ENCODE measurements at places on chromosomes 5 and 9.

GRCh38 chr9:122806661-122807060 is 6.7 kb downstream of the OR1K1 start:
- DNase-seq: no peak

DNA sequence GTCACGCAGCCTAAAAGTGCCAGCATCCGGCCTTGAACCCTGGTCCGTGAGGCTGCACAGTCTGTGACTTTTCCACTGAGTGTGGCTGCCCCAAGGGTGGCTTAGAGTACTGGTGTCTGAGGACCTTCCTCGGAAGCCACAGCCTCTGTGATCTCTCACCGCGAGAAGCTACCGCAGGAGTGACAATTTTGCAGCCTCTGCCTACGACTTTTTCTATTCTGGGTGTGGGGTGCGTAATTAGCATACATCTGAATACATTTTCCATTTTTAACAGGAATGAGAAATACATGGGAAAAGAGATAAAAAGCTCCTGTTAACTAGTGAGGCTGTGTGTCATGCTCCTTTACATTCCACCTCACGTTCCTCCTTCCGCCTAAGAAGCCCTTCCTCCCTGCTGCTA is 48.3 kb upstream of the HRH2 start:
- DNase-seq: no peak

GRCh38 chr9:109421026-109421970 is 76.8 kb downstream of the PTPN3 start:
- no peak for DNase-seq

GRCh38 chr5:14373685-14374084 is 207.9 kb upstream of the OTULINL start:
- no peak for DNase-seq

GRCh38 chr5:94746731-94747124 is 128.3 kb downstream of the SLF1 start:
- no peak for DNase-seq

DNA sequence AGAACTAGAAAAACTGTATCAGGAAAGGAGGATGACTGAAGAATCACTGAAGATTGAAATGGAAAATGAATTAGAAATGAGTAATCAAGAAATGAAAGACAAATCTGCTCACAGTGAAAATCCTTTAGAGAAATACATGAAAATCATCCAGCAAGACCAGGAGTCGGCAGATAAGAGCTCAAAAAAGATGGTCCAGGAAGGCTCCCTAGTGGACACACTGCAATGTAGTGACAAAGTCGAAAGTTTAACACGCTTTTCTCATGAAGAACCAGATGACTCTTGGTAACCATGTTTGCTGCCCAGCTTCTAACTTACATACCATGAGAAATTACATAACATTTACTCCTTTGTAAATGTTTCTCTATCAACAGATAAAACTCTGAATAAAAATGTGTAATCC is 37.1 kb downstream of the CPLANE1 start:
- no peak for DNase-seq

DNA sequence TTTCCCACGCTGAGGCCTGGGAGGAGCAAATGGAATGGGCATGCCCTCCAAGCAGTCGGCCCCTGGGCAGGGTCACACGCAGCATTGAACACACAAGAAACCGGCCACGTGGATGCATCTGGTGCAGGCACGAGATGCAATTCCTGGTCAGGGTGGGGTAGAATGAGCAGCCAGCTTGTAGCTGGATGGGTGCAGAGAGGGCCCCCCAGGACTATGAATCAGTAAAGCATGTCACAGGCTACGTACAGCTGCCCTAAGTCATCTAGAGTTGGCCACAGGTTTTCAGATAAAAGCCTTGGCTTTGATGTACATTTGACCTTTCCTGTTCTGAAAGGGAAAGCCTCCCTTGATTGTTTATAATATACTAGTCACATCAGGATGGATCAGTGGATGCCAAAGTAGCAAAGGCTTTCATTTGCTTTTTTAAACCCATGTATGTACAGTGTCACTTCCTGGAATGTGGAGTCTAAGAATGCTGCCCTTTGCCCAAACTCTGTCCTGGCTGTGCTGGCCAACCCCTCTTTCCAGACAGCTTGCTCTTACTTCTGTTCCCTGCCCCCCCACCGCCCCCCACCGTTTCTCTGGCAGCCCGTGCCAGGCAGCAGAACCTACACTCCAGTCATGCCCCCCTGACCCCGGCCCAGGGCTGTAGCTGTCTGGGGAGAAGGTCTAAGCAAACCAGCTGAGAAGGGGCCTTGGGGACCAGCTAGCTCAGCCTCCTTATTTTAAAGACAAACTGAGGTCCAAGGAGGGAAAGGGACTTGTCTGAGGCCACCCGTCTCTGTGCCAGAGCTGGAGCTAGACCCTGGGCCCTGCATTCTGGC is 169.2 kb downstream of the HSPA4 start:
- no peak for DNase-seq

GRCh38 chr5:78647351-78647818 is 1.2 kb downstream of the LHFPL2 start:
- no peak for DNase-seq

DNA sequence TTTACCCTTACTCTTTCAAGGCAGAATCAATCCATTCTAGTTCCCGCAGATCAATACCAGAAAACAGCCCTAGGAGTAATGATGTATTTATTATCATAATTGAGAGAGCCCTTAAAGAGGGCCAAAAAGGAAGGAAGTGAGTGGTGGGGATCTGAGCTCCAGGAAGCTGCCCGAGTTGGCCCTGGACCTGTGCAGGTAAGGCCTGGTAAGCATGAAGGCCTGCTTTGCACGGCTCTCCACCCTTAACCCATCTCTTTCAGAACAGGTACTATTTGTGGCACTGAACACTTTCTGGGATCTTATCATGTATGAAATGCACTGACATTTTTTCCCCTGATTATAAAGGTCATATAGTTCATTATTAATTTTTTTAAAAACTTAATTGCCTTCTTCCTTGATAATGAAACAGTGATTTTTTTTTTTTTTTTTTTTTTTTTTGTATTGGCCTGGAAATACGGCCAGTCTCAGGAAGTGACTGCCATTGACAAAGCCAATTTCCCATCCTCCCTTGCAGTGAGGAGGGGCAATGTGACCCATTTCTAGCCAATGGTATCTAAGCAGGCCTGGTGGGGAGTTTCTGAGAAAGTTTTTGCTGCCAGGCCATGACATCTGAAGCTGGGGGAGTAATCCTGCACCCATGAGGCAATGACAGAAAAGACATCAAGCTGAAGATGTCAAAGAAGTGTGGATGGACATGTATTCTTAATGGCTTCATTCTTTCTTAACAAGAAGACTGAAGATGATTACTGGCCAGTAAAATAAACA is 6.3 kb upstream of the MVB12B start:
- no peak for DNase-seq

DNA sequence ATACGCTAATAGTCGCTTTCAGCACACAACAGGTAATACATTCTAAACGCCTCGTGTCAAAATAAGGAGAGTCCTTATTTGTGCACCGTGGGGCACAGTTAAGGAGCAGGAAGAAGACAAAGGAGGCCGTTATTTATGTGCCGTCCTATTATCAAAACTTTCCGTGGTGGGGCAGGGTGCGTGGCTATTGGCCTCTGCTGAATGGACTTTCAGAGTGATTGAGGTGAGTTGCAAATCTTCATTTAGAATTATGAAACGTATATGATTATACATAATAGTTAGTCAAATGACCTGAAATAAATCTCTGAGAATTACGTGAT is 833 bp downstream of the C5orf24 start:
- no peak for DNase-seq

DNA sequence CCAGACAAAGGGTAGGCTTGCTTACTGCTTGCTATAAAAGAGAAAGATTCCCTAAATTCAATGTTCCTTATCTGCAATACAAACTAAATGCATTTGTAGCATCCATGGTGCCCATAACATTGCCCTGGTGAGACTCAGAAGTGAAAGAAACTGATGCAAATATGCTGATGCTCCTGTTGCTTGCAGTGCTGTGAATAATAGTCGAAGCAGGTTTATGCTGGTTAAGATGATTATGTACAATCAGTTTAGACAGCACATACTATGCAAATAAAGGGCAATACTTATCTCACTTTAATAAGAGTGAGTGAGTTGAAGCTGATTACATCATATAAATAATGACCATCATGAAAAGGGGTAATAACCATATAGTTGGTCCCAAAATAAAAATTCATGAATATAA is 215.5 kb downstream of the SNCAIP start:
- DNase-seq: no peak

DNA sequence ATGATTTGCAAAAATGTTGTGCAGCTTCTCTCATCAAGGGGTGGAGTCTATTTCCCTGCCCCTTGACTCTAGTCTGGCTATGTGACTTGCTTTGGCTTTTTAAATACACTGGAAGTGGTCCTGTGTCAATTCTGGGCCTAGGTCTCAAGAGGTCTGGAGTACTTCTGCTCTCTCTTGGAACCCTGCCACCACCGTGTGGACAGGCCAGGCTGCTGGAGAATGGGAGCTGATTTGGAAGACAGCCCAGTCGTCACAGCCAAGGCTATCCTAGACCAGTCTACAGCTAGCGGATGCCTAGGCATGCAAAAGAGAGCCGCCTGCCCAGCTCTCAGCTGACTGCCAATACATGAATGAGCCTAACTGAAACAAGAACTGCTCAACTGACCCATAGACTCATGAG is 56.7 kb upstream of the CLINT1 start:
- DNase-seq: no peak

DNA sequence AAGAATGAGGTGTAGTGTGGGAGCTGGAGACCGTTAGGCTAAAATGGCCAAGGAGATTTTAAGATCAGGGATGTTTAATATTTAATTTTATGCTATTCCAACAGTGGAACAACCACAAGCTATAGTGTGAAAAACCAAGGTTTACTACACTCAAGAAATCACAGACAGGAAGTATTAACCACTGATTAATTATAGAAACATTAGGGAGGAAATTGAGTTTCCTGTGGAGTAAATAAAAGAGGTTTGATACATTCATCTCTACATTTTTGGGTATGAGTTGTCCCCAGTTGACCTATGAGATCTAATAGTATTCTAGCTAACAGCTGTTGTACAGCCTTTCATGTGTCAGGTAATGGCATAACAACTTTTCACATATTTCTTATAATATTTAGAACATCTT is 103.7 kb upstream of the MPDZ start:
- DNase-seq: no peak

DNA sequence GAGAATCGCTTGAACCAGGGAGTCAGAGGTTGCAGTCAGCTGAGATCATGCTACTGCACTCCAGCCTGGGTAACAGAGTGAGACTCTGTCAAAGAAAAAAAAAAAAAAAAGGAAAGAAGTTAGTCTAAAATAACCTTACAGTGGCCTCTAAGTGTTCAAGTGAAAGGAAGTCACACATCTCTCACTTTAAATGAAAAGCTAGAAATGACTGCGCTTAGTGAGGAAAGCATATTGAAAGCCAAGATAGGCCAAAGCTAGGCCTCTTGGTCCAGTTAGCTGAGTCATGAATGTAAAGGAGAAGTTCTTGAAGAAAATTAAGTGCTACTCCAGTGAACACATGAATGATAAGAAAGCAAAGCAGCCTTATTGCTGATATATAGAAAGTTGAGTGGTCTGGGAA is 38.1 kb downstream of the ITGA1 start:
- no peak for DNase-seq

DNA sequence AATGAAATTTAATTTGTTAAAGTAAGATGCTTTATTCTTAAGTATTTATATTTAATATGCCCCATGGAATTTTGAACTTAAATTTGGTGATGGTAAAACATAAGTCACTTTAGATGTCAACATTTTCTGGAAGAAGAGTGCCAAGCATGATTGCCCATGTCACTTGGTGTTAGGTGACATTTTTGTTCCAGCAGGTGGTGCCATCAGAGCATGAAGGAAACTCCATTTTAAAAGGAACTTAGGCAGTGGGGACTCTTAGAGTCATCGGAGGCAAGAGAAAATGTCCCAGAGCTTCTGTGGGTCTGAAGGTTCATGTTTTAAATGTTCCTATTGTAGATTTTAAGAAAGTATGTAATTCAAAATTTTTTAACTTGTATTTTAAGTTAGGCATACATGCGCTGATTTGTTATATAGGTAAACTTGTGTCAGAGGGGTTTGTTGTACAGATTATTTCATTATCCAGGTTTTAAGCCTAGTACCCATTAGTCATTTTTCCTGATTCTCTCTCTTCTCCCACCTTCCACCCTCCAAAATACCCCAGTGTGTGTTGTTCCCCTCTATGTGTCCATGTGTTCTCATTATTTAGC is 789.3 kb downstream of the SEMA5A start:
- DNase-seq: no peak

GRCh38 chr5:78221964-78222451 is 72.5 kb downstream of the AP3B1 start:
- no peak for DNase-seq

Data from AG04450 (cell line).